Activated CD8-positive, alpha-beta T cell treated with anti-CD3 and anti-CD28 coated beads, Interleukin-2, amount 10 ng/mL, durations not matched to agents 7 days and 5 days (primary cell): ENCODE measurements at places on chromosomes 6 and 20. TPM values are rescaled to one million over a fixed set of nuclear protein-coding genes. Genes with fewer than 3 reads are reported as not detected.

Gene CST4
- total RNA-seq: not detected

- no peaks in the 10 kb centered on the region for H3K36me3 ChIP-seq
- no peak overlapping the region for H3K4me3 ChIP-seq
- H3K27me3 ChIP-seq: peaks cover 4% of the 10 kb centered on the region
- DNase-seq: no peak
These were observed 83.2 kb upstream of the FOXC1 start for GRCh38 chr6:1526398-1527072.

Gene ESR1
- 0.47 TPM for total RNA-seq

- no peak overlapping the region for H3K4me3 ChIP-seq
- no peaks in the 10 kb centered on the region for H3K4me1 ChIP-seq
- H3K27me3 ChIP-seq: no peaks in the 10 kb centered on the region
- no peaks in the 10 kb centered on the region for H3K36me3 ChIP-seq
- no peak overlapping the region for H3K27ac ChIP-seq
These were observed 124.1 kb upstream of the DST start for GRCh38 chr6:56766806-56767178.

DNA sequence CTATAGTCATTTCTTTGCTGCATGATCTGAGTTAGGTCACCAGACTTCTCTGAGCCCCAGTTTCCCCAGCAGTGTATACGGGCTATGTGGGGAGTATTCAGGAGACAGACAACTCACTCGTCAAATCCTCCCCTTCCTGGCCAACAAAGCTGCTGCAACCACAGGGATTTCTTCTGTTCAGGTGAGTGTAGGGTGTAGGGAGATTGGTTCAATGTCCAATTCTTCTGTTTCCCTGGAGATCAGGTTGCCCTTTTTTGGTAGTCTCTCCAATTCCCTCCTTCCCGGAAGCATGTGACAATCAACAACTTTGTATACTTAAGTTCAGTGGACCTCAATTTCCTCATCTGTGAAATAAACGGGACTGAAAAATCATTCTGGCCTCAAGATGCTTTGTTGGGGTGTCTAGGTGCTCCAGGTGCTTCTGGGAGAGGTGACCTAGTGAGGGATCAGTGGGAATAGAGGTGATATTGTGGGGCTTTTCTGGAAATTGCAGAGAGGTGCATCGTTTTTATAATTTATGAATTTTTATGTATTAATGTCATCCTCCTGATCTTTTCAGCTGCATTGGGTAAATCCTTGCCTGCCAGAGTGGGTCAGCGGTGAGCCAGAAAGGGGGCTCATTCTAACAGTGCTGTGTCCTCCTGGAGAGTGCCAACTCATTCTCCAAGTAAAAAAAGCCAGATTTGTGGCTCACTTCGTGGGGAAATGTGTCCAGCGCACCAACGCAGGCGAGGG, 594 bp upstream of the CDKN1A start:
- peak overlapping the region; percentile 69 for H3K27ac ChIP-seq
- no peaks in the 10 kb centered on the region for H3K27me3 ChIP-seq
- peaks cover 58% of the 10 kb centered on the region for H3K4me1 ChIP-seq
- H3K36me3 ChIP-seq: peaks cover 19% of the 10 kb centered on the region
- DNase-seq: no peak

DNA sequence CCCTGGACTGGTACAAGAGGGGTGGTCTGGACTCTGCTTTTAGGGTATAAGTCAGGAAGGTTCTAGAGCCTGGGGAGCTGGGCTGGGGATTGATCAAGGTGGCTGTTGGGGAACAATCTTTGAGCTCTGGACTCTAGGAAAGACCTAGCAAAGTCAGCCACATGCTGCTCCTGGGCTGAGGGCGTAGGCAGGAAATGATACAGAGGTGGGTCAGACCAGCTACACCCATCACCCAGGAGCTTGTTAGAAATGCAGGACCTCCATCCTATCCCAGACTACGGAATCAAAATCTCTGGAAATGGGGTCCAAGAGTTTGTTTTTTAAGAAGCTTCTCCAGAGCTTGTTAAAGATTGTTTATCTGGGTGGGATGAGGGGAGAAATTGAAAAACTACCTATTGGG, 9.4 kb downstream of the ADTRP start:
- no peak overlapping the region for H3K4me3 ChIP-seq
- DNase-seq: no peak
- no peaks in the 10 kb centered on the region for H3K27me3 ChIP-seq
- no peak overlapping the region for H3K27ac ChIP-seq

- H3K27ac ChIP-seq: no peak overlapping the region
- no peaks in the 10 kb centered on the region for H3K36me3 ChIP-seq
- H3K4me1 ChIP-seq: no peaks in the 10 kb centered on the region
- no peak overlapping the region for H3K4me3 ChIP-seq
- no peaks in the 10 kb centered on the region for H3K27me3 ChIP-seq
These were observed 44.9 kb upstream of the EYA2 start for GRCh38 chr20:46849751-46850150.

DNA sequence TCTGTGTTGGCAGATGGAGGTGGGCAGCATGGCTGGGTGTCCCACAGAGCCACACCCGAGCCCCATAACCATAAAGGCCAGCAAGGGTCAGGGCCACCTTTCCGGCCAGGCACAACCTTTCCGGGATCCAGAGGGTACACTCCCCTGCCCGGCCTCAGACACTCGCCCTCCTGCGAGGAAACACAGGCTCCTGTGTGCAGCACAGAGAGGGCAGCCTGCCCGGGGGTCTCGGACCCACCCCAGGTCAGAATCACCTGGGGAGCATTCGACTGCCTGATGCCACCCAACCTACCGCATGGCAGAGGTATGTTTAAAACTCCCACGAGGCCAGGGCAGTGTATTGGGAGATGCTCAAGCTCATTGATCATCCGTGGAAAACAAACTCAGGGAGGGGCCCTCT, 260.3 kb downstream of the TAF4 start:
- H3K4me1 ChIP-seq: no peaks in the 10 kb centered on the region
- no peaks in the 10 kb centered on the region for H3K36me3 ChIP-seq
- peaks cover 4% of the 10 kb centered on the region for H3K27me3 ChIP-seq
- H3K4me3 ChIP-seq: no peak overlapping the region

Gene PRPH2
- not detected for total RNA-seq

DNA sequence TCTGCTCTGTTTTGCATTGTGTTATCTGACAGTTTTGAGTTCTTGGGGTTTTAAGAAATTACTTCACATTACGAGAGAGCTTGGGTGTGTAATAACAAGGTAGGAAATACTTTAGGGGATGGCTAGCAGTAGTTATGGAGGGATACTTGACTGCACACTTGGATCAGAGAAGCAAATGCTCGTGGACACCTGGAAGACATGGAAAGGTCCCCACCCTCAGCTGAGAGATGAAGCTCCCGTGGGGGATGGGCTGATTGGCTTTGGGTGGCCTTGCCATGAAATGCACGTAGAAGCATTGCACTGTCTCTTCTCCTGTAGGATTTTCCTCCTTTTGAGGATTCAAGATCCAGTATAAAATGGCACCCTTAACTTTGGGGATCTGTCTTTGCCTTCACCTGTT, 61.5 kb upstream of the UNC93A start:
- H3K27ac ChIP-seq: no peak overlapping the region
- no peak for DNase-seq
- peaks cover 52% of the 10 kb centered on the region for H3K27me3 ChIP-seq
- no peak overlapping the region for H3K4me3 ChIP-seq
- H3K36me3 ChIP-seq: no peaks in the 10 kb centered on the region

DNA sequence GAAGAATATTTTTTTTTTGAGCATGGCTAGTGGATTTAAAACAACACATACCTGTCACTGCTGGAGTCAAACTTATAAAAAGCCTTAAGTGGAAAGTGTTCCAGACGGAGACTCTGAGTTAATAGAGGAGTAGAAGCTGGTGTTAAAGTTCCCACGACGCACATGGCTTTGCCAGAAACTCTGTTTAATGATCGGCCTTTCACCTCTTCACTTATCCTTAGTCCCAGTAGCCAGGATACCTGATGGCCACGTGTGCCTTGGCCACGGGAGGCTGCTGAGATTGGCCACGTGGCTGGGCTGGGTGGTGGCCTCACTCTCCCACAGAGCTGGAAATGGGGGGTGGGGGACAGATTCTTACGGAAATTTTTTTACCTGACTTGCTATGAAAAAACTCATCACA, 333.1 kb downstream of the ZFAND3 start:
- H3K4me1 ChIP-seq: no peaks in the 10 kb centered on the region
- H3K36me3 ChIP-seq: no peaks in the 10 kb centered on the region
- no peaks in the 10 kb centered on the region for H3K27me3 ChIP-seq

GRCh38 chr6:159691133-159691962, 1.7 kb downstream of the SOD2 start:
- peaks cover 44% of the 10 kb centered on the region for H3K4me1 ChIP-seq
- peaks cover 37% of the 10 kb centered on the region for H3K36me3 ChIP-seq
- no peaks in the 10 kb centered on the region for H3K27me3 ChIP-seq
- peak overlapping the region; percentile 94 for H3K4me3 ChIP-seq
- peak overlapping the region; percentile 95 for H3K27ac ChIP-seq

Gene DUSP22
- 33.2 TPM for total RNA-seq

DNA sequence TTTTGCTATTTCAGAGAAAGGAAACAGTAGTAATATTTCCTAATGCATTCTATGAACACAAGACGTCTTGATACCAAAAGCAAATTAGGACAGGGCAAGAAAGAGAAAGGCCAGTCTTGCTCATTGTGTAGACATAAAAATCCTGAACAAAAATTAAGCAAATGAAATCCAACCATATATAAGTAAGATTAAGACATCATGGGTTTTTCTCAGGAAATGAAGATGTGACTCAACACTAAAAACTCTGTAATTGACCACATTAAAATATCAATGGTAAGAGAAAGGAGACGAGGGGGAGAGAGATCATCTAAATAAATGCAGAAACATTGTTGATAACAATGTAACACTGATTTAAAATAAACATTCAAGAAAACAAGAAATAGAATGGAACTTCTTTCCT, 205.4 kb downstream of the SOD2 start:
- no peaks in the 10 kb centered on the region for H3K4me1 ChIP-seq
- no peak overlapping the region for H3K27ac ChIP-seq

GRCh38 chr6:40323881-40324634, 263.1 kb downstream of the LRFN2 start:
- H3K36me3 ChIP-seq: no peaks in the 10 kb centered on the region
- H3K4me1 ChIP-seq: peaks cover 30% of the 10 kb centered on the region
- H3K27ac ChIP-seq: no peak overlapping the region
- peaks cover 17% of the 10 kb centered on the region for H3K27me3 ChIP-seq
- no peak overlapping the region for H3K4me3 ChIP-seq
- DNase-seq: no peak

GRCh38 chr6:100335991-100336390, 128.7 kb downstream of the SIM1 start:
- H3K4me3 ChIP-seq: no peak overlapping the region
- H3K27me3 ChIP-seq: no peaks in the 10 kb centered on the region
- H3K4me1 ChIP-seq: no peaks in the 10 kb centered on the region

GRCh38 chr6:68197356-68197755, 437.7 kb upstream of the ADGRB3 start:
- H3K4me1 ChIP-seq: no peaks in the 10 kb centered on the region
- H3K27ac ChIP-seq: no peak overlapping the region
- no peaks in the 10 kb centered on the region for H3K27me3 ChIP-seq
- no peak for DNase-seq

DNA sequence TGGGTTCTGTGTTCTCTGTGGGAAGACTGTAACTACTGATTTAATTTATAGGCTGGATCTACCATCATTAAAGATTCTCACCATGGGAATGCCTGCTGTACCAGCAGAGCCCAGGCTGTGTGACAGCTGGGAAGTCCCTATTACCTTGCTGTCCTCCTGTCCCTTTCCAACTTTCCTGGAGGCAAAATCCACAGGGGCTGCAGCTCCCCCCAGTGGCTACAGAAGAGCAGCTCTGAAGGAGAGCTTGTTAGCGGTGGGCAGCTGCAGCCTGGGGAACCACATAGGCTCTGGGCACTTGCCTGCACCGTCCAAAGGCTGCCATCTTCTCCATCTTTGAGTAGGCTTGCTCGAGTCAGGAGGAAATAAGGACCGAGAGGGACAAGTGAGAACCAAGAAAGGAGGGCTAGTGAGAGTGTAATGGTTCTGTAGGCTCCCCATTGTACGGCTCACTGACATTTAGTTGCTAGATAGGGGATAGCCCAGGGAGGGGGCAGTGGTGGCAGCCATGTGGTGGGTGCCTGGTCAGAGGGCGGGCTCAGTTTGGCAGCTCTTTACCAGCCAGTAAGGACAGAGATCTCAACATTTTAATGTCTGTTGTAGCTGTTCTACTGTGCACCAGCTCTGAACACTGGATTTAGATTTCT, 155.1 kb upstream of the MLIP start:
- DNase-seq: peak; percentile 35
- no peak overlapping the region for H3K27ac ChIP-seq
- H3K36me3 ChIP-seq: no peaks in the 10 kb centered on the region
- peaks cover 15% of the 10 kb centered on the region for H3K27me3 ChIP-seq

Gene TRIM38
- 19.5 TPM for total RNA-seq

DNA sequence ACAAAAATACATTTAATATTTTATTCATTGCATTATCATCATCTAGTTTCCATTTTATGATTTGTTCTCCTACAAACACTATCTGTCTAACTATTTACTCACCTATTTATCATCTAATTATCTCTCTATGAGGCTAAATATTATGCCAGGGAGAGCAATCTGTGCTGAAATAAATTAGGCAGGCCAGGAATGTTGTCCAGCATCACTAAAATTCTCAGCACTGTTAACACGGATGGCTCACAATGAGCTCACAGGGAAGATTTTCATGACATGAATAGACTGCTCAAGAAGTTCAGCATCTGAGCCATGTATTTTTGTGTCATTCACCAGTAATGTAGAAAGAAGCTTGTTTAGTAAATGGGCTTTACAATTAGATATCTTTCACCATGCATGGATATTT, 1277.2 kb downstream of the GRIK2 start:
- no peak for DNase-seq
- H3K4me3 ChIP-seq: no peak overlapping the region
- no peaks in the 10 kb centered on the region for H3K27me3 ChIP-seq
- no peaks in the 10 kb centered on the region for H3K36me3 ChIP-seq
- no peak overlapping the region for H3K27ac ChIP-seq

- no peak overlapping the region for H3K4me3 ChIP-seq
- H3K36me3 ChIP-seq: no peaks in the 10 kb centered on the region
- H3K27me3 ChIP-seq: peaks cover 4% of the 10 kb centered on the region
- no peak overlapping the region for H3K27ac ChIP-seq
- no peaks in the 10 kb centered on the region for H3K4me1 ChIP-seq
These were observed 593 bp upstream of the GSTA3 start for GRCh38 chr6:52910091-52910490.

GRCh38 chr20:37542281-37542680, 14.6 kb upstream of the BLCAP start:
- no peak overlapping the region for H3K4me3 ChIP-seq
- no peaks in the 10 kb centered on the region for H3K36me3 ChIP-seq
- H3K27ac ChIP-seq: no peak overlapping the region
- H3K27me3 ChIP-seq: peaks cover 13% of the 10 kb centered on the region
- DNase-seq: no peak

Gene NRN1
- total RNA-seq: 13.3 TPM

DNA sequence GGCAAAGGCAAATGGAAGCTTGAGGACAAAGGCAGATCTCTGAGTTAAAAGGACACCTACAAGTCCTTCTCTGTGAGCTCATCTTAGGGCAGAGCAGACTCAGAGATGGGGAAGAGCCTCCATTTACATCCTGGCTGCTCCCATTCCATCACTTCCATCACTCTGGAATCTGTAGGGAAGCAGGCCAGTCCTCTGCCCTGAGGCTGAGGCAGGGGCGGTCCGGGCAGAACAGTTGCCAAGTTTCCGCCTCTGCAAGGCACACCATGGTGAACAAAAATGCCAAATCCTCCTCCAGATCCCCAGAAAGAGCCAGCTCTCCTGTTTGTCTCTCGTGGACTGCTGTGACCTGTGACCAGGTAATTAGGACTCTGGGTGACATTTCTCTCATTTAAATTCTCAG, 209.6 kb upstream of the SSTR4 start:
- no peaks in the 10 kb centered on the region for H3K4me1 ChIP-seq
- no peak overlapping the region for H3K27ac ChIP-seq
- DNase-seq: no peak
- H3K27me3 ChIP-seq: no peaks in the 10 kb centered on the region
- no peaks in the 10 kb centered on the region for H3K36me3 ChIP-seq
- H3K4me3 ChIP-seq: no peak overlapping the region
